ENCODE measurements at places on chromosomes 4 and X.

- no peak for DNase-seq
These were observed 182.2 kb upstream of the ATOH1 start for GRCh38 chr4:93646233-93646930.

GRCh38 chrX:132778917-132779316, 179.5 kb downstream of the HS6ST2 start:
- DNase-seq: no peak

- DNase-seq: no peak
These were observed 330.5 kb upstream of the AADAT start for GRCh38 chr4:170420255-170420693.

DNA sequence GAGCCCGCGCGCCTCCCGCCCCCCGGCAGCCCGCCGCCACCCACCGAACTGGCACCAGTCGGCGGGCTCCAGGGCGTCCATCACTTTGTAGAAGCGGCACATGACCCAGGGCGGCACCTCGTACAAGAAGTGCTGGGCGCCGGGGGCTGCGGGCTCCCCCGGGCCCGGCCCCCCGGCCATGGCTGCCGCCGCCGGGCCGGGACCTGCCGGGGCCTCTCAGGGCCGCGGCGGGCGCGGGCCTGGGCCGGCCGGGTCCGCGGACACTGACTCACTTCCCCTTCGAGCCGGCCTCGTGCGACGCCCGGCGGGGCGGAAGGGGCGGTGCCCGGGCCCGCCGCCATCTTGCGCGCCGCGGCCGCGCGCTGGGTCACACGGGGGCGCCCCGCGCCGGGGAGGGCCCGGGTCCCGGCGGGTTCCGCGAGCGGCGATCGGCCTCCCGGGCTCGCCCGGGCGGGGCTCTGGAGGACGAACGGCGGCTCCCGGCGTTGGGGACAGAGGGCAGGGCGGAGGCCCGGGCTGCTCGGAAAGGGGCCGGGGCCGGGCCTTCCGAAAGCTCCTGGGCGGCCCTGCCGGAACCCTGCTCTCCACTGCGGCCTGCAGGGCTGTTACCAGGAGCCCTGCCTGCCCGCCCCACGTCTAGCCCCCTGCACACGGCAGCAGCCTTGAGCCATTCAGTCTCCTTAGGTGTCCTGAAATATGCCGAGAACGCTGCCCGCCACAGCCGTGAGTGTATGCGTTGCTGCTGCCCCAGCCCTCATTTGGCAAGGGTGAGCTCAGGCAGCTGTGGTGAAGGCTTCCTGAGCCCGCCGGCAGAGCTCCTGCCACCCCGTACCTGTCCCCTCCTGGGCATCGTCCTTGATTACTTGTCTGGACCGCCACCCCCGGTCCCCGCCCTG, at the start of gene IRAK1:
IRAK1 (minus strand) TSS at position 270 of the 896 bp plus-strand sequence; CDS start at position 180, 90 bp downstream.
- peak; percentile 47 for DNase-seq

- no peak for DNase-seq
These were observed at the start of gene DDIT4L for GRCh38 chr4:100189820-100190642. Gene DDIT4L (minus strand): TSS chr4:100190468. CDS start chr4:100189983, 485 bp downstream.

GRCh38 chr4:67436742-67437141, 108.6 kb downstream of the CENPC start:
- no peak for DNase-seq

GRCh38 chr4:7970361-7970946, 30.8 kb upstream of the AFAP1 start:
- DNase-seq: no peak

DNA sequence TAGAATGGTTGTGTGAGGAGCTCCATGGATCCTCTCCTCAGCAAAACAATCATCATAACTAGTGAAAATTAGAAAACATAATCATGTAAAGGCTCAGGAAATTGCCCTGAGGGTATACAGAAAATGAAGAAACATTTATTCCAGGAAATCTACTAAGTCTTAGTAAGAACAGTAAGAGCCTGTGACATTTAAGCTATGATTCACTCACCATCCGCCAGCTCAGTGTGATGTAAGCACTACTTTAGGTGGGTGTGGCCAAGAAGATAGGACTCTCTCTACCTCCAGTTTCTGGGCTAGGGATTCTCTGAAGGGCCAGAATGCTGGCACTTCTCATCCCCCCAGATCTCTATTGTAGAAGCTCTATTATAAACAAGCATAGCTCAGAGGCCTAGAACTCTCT, 147.5 kb downstream of the DLG3 start:
- no peak for DNase-seq

DNA sequence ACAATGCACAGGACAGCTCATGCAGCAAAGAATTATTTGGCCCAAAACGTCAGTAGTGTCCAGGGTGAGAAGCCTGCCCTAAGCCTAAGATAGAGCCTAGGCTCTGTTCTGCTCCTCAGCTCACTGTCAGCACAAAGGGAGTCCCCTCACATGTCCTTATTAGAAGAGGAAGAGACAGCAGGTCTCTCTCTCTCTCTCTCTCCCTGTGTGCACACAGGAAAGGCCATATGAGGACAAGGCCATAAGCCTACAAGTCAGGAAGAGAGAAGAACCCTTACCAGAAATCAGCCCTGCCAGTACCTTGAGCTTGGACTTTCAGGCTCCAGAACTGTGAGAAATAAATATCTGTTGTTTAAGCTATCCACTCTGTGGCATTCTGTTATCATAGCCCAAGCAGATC, 20.4 kb downstream of the FAM184B start:
- DNase-seq: no peak

DNA sequence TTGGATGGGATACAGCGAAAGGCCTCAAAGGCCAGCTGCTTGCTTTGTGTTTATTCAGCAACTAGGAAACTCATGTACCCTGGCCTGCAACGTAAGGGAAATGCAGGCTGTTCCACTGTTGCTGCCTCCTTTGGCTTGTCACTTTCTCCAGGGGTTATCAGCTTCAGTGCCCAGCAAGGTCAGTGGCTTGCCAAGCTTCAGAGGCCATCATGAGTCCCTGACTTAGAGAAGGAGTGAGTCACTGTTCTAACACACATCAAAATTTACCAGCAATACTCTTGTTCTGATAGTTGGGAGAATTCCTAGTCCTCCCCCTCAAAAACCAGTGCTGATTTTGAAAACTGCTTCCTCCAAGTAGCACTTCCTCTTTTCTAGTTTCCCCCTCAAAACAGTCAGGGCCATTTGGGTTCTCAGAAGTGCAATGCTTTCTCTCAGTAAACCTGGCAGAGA, 250.8 kb downstream of the ARHGAP24 start:
- peak; percentile 45 for DNase-seq

- DNase-seq: no peak
These were observed 209.5 kb upstream of the CPEB2 start for GRCh38 chr4:14792702-14793227.

DNA sequence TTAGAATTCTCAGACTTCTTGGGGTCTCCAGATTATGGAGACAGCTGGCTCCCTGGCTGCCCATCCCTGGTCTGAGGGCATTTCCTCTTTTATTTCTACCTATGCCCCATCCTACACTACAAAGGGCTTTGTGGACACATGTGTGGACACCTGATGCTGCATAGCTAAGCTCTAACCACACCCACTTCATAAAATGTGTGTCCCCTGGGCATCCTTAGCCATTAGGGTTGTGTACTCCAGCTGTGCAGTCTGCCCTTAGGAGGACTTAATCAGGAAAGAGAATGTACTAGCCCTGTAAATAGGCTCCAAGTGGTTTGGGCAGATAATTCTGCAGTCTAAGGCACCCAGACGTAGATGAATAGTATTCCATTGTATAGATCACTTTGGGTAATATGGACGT, 47.0 kb downstream of the COQ2 start:
- no peak for DNase-seq

GRCh38 chr4:38691251-38692008, 27.4 kb downstream of the KLF3 start:
- no peak for DNase-seq

DNA sequence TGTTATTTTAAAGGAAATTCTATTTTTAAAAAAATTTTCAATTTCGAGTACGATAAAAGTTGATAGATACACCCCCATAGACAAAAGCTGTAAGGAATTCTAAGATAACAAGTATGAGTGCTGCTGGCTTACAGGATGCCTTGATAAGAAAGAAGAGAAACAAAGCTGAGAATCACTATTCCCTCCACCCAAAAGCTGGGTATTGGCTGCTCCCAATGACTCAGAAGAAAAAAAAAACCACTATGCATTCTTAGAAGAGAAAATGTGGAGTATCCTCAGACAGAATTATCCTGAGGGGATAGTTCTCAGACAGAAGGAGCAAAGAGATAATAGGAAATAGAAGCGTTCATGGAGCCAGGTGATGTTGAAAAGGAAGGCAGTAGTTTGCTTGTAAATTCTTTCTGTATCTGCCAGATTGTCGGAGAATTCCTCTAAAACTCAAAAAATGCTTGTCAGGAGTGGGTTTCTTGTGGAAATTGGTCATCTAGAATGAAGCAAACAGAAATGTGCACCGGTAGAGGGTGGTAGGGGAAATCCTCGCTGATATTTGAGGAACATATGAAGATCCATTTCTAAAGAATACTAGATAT, 217.5 kb upstream of the ADAMTS3 start:
- DNase-seq: no peak

- DNase-seq: peak; percentile 85
These were observed 1.3 kb upstream of the FAT4 start for GRCh38 chr4:125313497-125313896.

- DNase-seq: no peak
These were observed 644.5 kb upstream of the ATOH1 start for GRCh38 chr4:93184053-93184452.

GRCh38 chrX:71109051-71109450, 2.3 kb downstream of the IL2RG start:
- no peak for DNase-seq

- no peak for DNase-seq
These were observed 233.1 kb upstream of the RPS6KA3 start for GRCh38 chrX:20499763-20500162.

DNA sequence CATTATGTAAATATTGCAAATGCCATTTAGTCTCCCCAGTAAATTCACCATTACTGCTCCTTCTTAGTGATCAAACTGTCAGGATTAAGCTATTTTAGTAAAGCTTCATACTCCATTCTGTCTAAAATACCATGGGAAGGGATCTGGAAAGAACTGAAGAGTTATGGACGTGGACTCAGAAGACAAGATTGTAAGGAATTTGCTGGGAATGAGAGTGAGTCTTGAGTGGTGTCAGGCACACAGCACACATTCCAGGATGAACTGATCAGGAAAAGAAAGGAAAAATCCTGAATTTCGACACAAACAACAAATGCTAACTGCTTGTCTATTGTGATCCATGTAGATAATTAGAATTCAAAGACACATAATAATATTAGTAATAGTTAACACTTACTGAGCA, 311.0 kb downstream of the CENPC start:
- no peak for DNase-seq

GRCh38 chr4:1523907-1524636, 117.8 kb upstream of the NKX1-1 start:
- DNase-seq: no peak

DNA sequence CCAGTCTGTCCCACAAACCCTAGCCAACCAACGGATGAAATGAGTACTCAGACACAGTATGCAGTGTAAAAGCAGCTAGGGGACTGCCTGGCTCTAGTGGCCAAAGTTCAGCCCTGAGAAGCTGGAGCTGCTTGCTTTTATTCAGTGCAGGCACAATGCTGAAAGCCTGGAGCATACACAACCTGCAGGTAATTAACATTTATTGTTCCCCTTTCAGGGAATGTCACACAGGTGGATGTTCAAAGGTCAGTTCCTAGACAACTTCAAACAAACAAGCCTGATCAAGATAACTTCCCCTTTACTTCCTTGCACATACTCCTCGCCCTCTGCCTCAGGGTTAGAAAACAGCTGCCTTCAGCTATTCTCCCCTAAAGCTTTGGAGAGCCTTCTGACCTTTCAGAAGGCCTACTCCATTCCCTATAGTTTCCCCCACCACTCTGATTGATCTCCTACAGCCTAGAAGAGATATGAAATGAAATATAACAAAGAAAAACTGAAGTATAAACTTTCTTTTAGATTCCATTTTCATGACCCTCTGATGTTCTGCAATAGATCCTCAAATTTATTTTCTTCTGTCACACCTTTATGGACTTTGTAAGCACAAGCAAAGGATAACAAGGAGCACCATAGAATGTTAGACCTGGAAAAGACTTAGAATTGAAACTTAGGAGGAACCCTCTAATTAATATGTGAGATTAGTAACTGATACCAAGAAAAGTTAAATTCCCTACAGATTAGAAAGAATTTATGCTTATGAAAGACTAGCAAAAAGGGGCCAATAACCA, 6.8 kb upstream of the DCAF8L1 start:
- no peak for DNase-seq

GRCh38 chrX:47941423-47941822, 62.4 kb downstream of the ZNF182 start:
- no peak for DNase-seq

GRCh38 chr4:12447451-12447850, 1018.8 kb upstream of the HS3ST1 start:
- no peak for DNase-seq

DNA sequence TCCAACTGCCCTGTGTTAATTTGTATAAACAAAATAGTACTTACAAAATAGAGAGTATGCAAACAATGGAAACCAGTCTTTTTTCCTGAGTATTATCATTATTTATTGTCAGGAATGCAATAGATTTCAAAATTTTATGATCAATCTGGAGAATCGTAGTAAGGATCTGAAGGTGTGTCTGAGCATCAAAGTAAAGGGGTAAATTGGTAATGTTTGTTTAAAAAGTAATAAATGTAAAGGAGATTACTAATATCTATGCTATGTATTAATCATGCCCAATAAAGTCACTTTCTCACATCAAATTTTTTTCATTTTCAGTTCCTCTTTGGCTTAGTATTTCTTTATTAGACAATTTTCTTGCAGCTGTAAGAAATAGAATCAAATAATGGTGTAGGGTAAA, 1507.1 kb upstream of the PCDH7 start:
- DNase-seq: no peak

- no peak for DNase-seq
These were observed 66.0 kb upstream of the PLAC8 start for GRCh38 chr4:83180431-83180968.

GRCh38 chr4:177367336-177367735, 57.7 kb downstream of the NEIL3 start:
- no peak for DNase-seq

GRCh38 chr4:138256608-138257007, 14.5 kb upstream of the SLC7A11 start:
- DNase-seq: no peak

DNA sequence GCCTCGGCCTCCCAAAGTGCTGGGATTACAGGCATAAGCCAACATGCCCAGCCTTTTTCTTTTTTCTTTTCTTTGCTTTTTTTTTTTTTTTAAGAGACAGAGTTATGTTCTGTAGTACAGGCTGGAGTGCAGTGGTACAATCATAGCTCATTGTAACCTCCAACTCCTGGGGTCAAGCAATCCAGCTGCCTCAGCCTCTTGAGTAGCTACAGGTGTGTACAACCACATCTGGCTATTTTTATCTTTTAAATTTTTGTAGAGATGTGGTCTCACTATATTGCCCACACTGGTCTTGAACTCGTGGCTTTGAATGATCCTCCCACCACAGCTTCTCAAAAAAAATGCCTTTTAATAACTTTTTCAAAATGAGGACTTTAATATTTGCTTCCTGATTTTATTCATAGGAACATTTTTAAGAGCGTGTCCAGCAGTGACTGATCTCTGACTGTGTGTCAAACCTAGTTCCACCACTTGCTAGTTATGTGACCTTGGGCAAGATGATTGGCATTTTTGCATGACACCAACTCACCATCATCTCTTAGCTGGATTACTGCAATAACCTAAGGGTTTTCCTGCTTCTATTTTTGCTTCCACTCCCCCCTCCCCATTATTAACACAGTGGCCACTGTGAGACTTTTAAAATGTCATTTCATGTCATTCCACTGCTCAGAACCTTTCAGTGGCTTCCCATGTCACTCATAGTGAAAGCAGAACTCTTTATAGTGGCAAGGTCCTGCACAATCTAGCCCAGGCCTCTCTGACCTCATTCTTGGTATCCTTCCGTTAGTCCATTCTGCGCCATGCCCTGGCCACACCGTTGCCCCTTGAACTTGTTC, 4.5 kb upstream of the TNIP3 start:
- peak; percentile 27 for DNase-seq

Measured in globus pallidus (tissue), 1 donor.